ENCODE measurements at places on chromosomes 2 and 18.

- no peak for DNase-seq
Observed at GRCh38 chr2:148745151-148745851, 100.8 kb downstream of the EPC2 start.

DNA sequence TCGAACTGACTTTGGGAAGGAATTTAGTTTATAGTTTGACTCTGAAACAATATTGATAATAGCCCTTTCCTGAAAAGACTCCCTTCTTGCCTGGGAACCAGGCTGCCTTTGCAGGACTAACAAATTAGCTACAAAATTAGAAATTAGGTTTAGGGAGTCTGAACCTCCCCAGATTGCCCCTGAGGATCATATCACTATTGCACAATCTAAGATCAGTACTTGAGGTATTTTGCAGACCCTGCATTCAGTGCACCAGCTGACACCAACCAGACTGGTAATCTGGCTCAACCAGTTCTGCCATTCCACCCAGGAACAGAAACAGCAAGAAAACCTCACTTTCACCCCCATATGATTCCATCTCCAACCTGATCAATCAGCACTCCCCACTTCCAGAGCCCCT lies 131.8 kb upstream of the GALNT5 start:
- no peak for DNase-seq

- no peak for DNase-seq
Observed at GRCh38 chr2:81481242-81481993, 1176.9 kb upstream of the LRRTM1 start.

DNA sequence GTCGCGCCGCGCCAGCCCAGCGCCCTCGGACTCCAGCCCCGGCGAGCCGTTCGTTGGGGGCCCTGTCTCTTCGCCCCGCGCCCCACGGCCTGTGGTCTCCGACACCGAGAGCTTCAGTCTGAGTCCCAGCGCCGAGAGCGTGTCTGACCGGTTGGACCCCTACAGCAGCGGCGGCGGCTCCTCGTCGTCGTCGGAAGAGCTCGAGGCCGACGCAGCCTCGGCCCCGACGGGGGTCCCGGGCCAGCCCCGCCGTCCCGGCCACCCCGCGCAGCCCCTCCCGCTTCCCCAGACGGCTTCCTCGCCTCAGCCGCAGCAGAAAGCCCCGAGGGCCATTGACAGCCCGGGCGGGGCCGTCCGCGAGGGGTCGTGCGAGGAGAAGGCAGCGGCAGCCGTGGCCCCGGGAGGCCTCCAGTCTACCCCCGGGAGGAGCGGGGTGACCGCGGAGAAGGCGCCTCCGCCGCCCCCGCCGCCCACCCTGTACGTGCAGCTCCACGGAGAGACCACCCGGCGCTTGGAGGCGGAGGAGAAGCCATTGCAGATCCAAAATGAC lies 1.4 kb downstream of the PHLPP1 start:
- DNase-seq: peak; percentile 66

DNA sequence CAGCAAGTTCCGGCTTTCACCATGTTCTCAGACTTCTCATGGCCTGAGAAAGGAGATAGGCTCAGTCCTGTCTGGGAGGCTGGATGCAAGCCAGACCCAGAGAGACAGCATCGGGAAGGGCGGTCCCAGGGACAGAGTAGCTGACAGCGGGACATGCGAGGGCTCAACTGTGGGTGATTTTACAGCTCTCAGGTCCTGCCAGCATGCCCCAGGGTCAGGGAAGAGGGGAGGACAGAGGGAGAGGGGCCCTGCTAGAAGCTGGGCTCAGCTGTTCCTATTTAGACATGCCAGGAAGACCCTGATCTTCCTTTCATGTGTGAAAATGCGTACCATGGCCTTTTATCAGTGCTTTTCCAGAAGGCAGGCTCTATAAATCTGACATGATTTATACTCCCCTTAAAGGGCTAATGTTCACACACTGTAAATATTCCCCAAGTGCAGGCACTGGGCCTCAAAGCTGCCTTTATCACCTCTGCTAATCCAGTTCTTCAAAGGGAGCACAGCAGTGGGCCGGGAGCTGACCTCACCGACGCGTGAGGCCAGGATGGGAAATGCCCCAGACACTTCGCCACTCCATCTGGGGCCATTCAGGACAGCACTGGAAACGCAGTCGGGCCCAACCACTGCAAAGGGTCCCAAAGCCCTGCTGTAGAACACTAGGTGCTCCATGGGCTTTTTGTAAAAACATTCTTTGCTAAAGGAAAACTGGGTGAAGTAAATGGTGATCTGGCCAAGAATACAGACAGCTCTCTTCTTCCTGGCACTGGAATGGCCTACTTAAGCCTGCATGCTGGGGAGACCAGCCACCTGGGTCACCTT lies 96.1 kb upstream of the LMAN1 start:
- no peak for DNase-seq

GRCh38 chr18:74116633-74117554 lies 30.7 kb downstream of the FBXO15 start:
- DNase-seq: peak; percentile 61

GRCh38 chr2:229087267-229087666 lies 183.8 kb downstream of the PID1 start:
- no peak for DNase-seq

GRCh38 chr18:45589356-45590035 lies 25.8 kb upstream of the SLC14A2 start:
- DNase-seq: peak; percentile 92

DNA sequence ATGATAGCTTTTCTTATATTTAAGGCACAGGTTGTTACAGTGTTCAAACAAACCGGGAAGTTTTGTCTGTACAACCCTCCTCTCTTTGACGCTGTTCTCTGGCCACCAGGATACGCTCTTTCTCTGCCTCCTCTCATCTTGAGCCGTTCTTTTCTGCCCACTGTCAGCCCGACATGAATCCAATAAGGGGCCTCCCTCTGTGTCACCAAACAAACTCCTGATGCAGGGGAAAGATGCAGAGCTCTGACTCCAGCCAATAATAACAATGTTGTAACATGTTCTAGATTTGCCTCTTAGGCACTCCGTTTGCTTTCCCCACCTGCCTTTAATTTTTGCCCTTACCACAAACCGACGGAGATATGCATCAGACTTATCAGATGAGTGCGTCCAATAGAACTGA lies 449.3 kb downstream of the SLC4A3 start:
- DNase-seq: peak; percentile 26

DNA sequence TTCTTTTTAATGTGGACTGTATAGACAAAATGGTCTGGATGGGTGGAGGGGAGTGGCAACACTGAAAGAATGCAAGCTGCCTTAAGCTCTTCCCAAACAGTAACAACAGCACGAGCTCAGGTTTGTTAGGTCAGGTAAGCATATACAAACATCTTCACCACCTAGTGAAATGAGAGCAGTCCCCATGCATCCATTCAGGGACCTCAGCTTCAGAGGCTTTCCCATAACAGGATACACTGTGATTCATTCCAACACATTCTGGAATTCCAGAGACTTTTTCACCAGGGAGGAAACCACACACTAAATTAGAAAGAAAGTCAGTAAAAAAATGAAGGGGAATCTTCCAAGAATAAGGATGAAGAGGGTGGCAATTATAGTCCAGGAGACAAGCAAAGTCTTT lies 50.4 kb upstream of the BZW1 start:
- DNase-seq: no peak

DNA sequence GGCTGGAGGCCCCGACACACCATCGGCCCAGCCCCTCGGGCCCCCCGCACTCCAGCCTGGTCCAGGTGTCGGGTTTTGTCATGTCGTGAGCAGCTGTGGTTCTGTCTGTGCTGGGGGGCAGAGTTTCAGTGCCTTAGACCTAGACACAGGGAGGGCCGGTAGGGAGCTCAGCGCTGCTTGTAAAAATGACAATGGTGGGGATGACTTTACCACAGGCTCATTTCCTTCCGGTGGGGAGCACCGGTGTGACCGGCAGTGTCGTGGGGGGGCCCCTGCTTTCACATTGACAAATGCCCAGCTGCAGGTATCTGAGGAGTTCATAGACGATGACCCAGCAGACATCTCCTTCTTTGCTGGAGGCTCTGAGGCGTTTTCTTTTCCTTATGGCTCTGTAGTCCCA lies 66.9 kb downstream of the STK25 start:
- no peak for DNase-seq

- DNase-seq: no peak
Observed at GRCh38 chr2:102060047-102060446, 68.3 kb downstream of the IL1R2 start.

DNA sequence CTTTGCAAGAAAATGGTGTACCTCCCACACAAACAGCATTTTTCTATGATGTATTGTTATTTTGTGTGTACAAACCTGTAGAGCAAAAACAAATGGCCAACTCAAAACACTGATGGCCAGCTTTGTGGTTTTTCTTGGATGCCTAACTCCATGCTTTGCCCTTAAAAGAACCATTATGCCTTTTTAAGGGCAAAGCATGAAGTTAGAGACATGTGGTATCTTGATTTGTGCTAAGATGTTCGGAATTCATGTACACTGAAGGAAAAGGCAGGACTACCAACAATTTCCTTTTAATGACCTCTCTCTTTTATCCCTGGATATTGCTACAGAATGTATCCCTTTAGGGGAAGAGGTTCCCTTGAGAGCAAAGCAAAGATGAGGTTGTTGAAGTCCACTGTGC lies 273.6 kb downstream of the SCG2 start:
- DNase-seq: no peak

- DNase-seq: no peak
Observed at GRCh38 chr2:37619959-37620300, 51.5 kb downstream of the CDC42EP3 start.

DNA sequence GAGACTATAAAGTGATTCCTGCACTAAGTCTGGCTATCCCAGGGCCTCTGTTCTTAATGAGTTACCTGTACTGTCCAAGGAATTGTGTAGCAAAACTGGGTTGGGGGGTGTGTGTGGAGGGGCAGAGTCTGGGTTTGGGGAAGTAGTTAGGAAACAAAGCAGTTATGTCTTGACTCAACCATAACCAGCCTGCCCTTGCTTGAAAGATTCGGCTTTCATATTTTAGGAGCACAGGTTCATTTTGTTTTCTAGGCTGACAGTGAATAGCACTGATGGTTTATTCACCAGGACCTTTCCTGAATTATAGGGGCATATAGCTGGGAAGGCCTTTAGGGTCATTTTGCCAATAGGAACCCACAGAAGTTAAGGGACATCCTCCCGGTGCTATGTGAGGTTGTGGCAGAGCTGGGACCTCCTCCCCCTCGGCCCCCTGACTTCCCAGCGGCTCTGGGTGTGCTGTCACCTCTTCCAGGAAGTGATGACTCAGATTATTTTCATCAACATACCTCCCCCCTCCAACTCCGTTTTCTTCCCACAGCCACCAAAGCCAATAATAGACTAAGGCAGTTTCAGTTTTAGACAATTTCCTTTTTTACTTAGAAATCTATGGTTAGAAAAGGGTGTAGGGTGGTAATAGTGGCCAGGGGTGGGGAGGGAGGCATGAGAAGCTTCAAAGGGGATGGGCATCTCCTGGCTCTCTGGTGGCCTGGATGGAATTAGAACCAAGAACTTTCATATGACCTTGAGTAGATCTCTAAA lies 44.8 kb downstream of the SETBP1 start:
- DNase-seq: peak; percentile 61

DNA sequence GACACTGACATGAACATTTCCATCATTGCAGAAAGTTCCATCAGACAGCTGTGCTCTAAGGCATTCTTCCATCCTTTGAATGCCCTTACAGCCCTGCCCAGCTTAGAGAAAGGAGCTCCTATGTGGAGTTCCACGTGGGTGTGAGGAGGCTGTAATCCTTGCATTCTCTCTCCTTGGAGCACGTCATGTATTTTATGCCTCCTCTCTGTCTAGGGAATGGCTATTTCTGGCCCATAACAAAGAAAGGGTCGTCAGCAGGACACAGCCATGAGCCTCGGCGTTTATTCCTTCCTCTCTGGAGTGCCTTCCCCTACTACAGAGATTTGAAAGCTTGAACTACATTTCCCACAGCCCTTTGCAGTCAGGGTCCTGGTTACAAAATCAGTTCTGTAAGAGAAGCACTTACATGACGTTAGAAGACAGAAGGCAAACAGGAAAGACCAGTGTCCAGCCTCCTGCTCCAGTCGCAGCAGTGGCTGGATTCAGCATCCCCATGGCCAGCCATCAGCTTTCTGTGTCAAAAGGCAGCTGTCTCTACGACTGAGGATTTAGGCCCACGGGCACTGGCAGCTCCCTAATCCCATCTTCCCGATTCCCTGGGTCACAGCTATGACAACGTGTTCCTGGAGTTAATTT lies 234.9 kb downstream of the TFCP2L1 start:
- DNase-seq: no peak

DNA sequence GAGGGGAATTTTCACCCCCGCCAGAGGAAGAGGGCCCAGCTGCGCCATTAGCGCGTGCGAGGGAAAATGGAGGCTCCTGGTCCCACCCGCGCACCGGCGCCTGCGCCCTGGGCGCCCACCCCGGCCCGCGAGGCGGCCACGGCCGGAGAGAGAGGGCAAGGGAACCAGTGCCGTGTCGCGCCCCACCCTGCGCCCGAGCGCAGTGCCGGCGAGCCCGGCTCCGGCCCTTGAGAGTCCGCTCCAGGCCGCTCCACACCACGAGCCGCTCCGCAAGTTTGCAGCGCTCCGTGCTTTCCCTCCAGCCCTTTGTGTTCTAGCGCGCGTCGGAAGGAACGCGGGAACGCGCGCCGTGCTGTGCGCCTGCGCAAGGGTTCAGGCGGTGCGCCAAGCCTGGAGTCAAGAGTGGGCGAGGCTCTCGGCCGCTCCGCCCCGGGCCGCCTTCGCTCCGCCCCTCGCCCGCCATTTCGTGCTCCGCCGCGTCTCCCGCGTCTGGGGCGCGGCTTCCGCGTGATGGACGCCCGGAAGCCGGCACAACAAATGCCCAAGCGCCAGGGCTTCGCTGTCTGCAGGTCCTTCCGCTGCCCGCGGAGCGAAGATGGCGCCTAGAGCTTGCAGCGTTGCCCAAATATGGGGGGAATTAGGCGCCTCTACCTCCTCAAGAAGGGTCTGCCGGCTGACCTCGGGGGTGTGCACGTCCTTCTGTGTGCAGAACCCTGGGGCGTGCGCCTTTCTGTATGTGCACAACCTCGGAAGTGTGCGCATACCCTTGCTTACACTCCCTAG lies 46.1 kb upstream of the PTMA start:
- peak; percentile 92 for DNase-seq

DNA sequence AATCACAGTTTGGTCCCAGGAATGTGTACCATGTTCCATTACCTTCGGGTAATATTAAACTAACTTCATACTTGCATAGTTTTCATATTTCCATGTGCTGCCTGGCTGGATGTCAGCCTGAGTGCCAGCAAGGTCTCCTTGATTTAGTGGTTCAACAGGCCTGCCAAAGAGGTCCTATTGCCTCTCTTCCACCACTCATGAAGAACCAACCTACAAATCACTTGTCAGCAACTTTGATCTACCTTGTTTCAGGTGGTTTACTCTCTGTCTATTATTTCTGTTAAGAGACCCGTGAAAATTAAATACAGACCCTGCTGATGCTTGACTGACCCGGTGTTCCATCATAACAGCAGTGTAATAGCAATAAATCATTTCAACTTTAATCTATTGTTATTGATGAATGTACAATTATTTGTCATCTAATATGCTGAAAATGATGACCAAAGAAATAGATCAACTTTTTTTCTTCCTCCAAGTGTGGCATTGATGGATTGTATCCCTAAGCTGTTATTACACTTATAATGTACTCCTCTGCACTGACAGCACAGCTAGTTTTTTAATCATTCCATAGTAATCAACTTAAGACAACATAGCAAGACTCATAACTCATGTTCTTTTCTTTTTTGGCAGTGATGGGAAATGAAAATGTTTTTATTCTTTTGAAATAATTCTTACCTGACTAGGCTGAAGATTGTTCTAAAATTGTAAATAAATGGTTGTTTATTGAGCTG lies 1220.2 kb upstream of the ACVR2A start:
- DNase-seq: no peak

Data from A673 (cell line).